ENCODE measurements at places on chromosomes 3 and 15.

DNA sequence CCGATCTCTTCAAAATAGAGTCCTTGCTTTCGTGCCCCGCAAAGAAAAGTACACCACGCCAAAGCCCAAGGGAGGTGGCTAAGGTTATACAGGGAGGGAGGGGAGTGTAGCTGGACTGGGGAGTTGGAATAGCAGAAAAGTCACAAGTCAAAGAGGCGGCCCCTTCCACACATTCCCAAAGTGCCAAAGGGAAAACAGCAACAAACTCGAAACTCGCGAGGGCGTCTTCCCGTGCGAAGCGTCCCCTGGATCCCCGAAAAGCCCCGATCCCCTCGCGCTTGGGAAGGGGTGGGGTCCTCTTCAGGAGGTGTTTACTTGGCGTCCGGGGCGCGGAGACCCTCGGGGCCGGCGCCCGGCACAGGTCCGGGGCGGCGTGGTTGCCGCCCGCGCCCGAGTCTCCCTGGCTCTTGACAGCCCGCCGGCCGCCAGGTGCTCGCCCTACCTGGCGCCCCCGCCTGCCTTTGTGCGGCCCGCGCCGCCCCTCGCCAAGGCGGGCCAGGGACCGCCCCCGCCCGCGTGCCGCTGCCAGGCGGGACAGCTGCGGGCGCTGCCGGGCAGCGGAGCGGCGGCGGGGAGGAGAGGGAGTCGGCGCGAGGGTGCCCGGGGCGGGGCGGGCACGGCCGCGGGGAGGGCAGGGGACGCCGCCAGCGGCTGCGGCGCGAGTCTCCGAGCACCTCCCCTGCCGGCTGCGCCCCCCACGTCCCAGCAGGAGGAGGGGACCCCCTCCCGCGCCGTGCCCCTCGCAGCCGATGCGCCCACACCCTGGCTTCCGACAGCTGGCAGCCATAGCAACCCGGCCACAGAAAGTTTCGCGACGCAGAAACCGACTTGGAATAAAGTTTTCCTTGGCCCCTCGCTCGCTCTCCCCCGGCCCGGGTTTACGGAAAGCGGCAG lies 966 bp downstream of the MYO1E start:
- DNase-seq = peak; percentile 18

- DNase-seq = no peak
Observed at GRCh38 chr3:175620532-175620931, 761.4 kb downstream of the NAALADL2 start.

DNA sequence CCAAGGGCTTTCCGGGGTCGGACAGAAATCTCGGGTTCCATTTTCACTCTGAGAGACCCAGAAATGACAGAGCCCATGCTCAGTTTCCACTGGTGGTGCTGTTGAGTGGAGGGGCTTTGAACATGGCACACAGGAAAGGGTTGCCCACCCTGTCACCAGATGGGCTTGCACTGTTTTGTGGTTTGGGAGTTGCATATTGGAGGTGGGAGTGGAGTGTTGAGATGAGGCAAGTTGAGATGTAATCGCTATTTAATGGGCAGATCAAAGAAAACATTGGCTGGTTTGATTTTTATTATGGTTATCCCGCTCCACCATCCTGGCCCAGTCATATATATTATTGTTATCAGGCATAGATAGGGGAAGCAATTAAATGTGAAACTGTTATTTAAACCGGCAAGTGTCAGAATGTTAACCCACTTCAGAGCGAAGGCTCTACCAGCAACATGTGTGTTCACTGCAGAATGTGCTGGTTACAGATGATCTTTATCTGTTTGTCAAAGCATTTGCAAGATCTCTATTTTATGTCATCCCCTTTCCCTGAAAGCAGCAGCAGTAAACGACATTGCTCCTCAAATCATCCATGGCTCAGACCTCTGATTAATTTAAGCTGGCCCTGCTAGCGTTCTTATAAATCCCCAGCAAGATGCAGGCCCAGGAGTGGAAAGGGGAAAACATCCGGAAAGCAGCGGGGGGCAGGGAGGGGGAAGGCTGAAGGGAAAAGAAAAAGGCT lies 58.3 kb upstream of the TSEN2 start:
- DNase-seq = no peak

GRCh38 chr15:77025941-77026411 lies 31.1 kb downstream of the PSTPIP1 start:
- DNase-seq = no peak

DNA sequence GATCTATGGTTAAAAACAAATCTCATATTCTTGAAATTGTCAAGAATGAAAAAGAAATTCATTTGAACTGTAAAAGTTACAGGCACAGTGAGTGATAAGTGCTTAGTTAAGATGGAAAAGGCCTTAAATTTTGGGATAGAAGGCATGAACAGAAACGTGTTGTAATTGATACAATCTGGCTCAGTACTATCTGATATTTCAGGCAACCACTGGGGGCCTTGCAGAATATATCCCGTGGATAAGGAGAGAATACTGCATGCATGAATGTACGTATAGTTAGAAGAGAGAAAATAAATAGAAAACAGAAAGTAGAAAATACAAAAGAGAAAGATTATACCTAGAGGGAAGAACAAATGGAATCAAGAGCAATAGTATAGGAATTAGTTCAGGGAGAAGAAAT lies 741.4 kb upstream of the CCDC54 start:
- no peak for DNase-seq

DNA sequence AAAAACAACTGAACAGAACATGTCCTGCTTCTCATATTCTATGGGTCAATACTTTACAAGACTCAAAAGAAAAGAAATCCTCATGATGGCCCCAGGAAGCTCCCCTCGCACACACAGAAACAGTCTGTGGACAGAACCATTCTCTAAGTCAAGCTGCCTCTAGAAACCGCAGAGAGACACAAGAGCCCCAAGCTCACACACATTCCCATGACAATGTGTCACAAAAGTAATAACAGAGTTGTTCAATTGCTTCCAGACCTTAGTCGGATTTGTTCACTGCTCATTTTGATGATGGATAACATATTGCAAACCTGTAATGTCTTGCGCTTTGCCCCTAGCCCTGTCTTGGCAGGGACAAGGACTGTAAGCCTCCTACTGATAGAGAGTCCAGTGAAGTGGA lies 60.9 kb downstream of the UMPS start:
- DNase-seq = no peak

DNA sequence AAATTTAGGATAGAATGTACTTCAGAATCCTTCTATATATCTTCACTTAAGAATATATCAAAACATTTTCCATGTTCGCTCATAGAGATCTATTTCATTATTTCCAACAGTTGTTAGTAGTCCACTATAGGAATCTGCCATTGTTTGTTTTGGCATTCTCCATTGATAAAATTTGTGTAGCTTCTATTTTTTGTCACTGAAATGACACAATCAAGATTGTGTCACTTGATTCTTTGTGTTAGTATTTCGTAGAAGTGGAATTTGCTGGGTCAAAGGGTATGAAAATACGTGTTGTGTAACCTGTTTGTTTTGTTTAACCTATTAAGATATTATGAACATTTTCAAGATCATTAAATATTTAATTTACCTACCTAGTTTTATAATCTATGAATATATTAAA lies 15.9 kb upstream of the GPR156 start:
- no peak for DNase-seq

- DNase-seq = peak; percentile 97
Observed at GRCh38 chr3:50568947-50569749, at the start of gene HEMK1. HEMK1 (plus strand) TSS chr3:50569522; CDS start chr3:50571105, 1,583 bp downstream.

DNA sequence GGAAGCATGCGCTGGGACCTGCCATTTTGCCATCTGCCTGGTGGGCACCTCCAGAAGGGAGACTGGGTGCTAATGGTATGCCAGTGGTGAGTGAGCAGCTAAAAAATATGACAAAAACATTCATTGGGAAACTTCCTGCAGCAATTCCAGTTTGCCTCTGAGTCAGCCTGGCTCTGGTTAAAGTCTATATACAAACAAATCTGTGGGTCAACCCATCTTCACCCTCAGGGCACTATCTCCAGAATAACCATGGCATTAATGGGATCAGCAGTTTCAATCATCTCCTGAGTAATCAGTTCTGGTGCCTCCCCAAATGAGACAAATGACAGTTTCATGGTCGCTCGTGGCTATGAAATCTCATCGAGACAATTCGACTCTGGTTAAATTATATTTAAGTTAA lies 21.5 kb downstream of the FRMD4B start:
- no peak for DNase-seq

- DNase-seq = no peak
Observed at GRCh38 chr3:133303430-133303829, 96.4 kb upstream of the BFSP2 start.

DNA sequence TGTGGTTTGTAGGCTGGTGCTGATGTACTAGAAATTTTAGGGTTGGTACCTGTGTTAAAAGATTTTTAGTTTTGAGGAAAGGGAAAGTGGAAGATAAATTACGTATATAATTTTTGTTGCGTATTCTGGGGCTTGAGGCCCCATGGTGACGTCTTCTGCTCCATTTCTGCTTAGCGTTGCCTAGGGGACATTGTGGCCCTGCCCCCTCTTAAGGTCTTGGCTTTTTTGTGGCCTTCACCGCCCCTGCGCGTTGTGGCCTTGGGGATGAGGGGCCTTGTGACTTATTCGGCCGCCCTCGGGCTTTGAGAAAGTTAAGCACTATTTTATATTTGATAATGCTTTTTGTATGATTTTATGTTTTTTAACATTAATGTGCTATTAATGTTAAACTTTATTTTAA lies 182.0 kb downstream of the KLF13 start:
- no peak for DNase-seq

- no peak for DNase-seq
Observed at GRCh38 chr3:195411836-195412235, 31.0 kb downstream of the ACAP2 start.

GRCh38 chr3:124707656-124708062 lies 22.6 kb upstream of the UMPS start:
- DNase-seq = no peak

- DNase-seq = no peak
Observed at GRCh38 chr3:30843877-30844276, 50.6 kb downstream of the GADL1 start.

DNA sequence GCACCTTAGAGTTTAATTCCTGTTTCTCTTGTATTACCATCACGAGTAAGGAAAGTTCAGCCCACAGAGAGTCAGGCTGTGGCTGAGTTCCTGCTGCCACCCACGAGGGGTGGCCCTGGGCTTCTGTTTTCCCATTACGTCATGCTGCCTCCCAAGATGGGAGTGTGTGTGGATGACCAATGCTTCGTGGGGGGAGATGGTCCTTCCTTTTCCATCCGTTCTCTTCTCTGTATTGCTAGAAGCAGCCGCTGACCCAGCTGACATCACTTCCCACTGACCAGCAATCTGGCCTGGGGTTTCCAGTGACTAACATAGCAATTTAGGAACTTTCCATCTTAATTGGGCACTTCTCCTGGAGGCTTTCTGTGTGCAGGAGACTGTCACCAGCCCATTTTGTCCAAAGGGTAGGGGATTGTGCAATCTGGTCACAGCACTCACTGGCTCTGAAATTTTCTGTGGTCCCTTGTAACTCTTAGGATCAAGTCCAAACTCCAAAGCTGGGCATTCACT lies 9.3 kb downstream of the IRAK2 start:
- DNase-seq = peak; percentile 44

- no peak for DNase-seq
Observed at GRCh38 chr3:71478568-71478967, 105.0 kb downstream of the FOXP1 start.

GRCh38 chr3:179289295-179289694 lies 33.5 kb upstream of the ZNF639 start:
- no peak for DNase-seq

GRCh38 chr3:5071061-5071460 lies 51.0 kb upstream of the ARL8B start:
- DNase-seq = no peak

DNA sequence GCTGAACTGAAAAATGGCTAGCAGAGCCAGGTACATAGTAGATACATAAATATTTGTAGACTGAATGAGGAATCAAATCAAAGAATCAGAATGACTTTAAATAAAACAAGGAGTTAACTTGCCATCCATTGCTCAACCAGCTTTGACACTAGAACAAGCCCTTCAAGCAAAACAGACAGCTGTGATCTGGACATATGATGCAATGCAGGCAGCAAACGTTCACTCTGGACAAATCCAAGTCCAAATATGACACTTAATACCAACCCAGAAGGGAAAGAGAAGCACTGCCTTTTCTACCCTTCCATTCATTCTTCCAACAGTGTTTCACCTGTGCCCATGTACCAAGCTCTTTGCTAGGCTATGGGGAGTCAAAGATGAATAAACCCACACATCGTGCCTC lies 4.5 kb downstream of the THRB start:
- no peak for DNase-seq

DNA sequence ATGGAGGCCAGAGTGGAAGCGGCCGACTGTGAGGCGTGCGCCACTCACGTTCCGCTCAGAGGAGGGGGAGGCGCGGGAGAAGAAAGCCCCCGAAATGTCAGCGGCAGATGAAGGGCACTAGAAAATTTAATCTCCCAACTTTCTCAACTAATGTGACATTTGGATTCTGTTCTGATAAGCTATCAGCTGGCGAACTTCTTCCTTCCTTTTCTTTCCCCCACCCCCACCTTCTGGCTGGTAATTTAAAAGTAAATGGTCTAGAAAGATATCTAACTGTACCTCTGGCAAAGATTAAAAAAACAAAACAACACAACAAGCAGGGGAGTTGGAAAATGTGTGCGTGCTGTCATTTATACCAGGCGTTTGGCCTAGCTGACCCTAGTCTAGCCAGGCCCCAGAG lies 26.4 kb upstream of the TMEM115 start:
- no peak for DNase-seq

DNA sequence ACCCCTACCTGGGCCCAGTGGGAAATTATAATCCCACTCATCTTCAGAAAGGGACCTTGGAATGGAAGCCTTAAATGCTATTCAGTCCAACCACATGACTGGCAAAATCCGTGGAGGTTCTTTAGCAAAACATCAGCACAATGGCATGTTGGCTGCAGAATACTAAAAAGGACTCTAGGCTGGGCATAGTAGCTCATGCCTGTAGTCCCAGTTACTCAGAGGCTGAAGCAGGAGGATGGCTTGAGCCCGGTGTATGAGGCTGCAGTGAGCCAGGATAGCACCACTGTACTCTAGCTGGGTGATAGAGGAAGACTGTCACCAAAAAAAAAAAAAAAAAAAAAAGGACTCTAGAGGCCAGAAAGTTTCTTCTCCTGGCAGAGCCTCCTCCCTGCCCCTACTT lies 60.6 kb upstream of the RYK start:
- no peak for DNase-seq

- no peak for DNase-seq
Observed at GRCh38 chr15:87033056-87033455, 953.4 kb downstream of the AGBL1 start.

- no peak for DNase-seq
Observed at GRCh38 chr3:40586901-40587300, 62.1 kb downstream of the ZNF621 start.

GRCh38 chr15:36126194-36126593 lies 453.2 kb upstream of the CDIN1 start:
- no peak for DNase-seq

All from caudate nucleus (tissue), 63 donors.